ENCODE measurements at places on chromosomes 11 and 22.
A peak's percentile ranks its signal among the peaks of the same experiment; 100 is the strongest.

DNA sequence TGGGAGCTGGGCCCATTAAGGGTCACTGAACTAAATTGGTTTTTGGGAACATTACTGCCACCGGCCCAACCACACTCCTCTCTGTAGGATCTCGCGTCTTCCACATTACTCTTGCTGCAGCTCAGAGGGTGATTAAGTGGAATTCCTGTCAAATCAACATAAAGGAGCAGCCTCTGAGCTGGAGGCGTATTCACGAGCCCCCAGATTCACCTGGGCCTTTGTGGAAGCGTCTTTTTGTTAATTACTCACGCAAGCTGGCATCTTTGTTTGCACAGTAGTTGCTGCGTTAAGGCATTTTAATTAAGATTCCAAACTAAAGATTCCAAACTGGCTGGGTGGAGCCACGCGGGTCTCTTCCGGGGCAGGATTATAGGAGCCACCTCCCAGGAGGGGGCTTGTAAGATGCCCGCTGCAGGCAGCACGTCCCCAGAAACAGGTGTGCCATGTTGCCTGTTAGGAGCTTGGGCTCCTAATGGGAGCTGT is 21.5 kb upstream of the RFPL3 start:
- no peak for DNase-seq

GRCh38 chr22:31019191-31019930 is 50.3 kb downstream of the TUG1 start:
- no peak for DNase-seq

- peak; percentile 56 for DNase-seq
These were observed 69.0 kb upstream of the ZBED5 start for GRCh38 chr11:10926801-10927211.

GRCh38 chr22:40463017-40463631 is 92.7 kb downstream of the SGSM3 start:
- DNase-seq, result no peak

DNA sequence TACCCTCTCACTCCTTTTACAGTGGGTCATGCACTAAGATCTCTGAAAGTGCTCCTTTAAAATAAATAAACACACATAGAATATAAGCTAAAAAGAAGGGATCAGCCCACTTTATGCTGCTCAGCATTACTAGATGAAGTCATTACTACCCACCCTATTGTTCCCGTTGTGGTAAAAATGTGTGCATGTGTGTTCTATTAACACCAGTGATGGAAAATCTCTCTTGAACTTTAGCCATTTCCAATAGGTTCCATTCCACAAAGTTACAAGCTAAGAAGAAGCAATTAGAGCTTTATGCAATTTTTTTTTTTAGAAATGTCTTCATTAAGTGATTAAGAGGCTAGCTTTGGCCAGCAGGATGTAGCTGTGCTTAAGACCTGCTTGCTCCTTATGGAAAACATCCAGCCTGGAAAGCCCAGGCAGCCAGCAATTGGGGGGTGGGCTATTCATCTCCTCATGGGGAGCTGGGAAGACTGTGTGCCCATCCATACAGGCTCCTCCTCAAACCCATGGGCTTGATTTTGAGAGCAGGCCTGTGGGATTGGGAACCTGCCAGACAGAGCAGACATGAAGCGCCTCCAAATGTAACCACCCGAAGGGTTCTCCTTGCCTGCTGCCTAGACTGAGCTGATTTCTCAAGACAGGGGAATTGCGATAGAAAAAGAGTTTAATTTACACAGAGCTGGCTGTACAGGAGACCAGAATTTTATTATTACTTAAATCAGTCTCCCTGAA is 92.9 kb upstream of the PARVA start:
- no peak for DNase-seq

- no peak for DNase-seq
These were observed 49.3 kb upstream of the PARVG start for GRCh38 chr22:44131412-44131811.

GRCh38 chr22:39953101-39953500 is 7.1 kb upstream of the TMA7B start:
- no peak for DNase-seq

GRCh38 chr11:120929664-120930154 is 94.2 kb upstream of the TBCEL start:
- peak; percentile 59 for DNase-seq

DNA sequence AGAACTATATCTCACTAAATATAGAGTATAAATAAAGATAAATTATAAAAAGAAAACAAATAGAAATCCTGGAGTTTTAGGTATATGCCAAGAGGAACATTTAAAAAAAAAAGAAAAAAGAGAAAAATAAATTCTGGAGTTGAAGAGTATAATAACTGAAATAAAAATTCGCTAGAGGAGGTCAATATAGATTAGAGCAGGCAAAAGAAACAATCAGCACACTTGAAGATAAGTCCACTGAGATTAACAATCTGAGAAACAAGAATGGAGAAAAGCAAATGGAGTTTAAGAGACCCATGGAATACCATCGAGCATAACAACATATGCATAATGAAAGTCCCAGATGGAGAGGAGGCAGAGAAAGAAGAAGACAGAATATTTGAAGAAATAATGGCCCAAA is 14.3 kb upstream of the BEST1 start:
- no peak for DNase-seq

- DNase-seq, result no peak
These were observed 1197.3 kb downstream of the BRD1 start for GRCh38 chr22:48630433-48630754.

GRCh38 chr11:120013325-120014250 is 124.3 kb downstream of the TRIM29 start:
- peak; percentile 17 for DNase-seq

DNA sequence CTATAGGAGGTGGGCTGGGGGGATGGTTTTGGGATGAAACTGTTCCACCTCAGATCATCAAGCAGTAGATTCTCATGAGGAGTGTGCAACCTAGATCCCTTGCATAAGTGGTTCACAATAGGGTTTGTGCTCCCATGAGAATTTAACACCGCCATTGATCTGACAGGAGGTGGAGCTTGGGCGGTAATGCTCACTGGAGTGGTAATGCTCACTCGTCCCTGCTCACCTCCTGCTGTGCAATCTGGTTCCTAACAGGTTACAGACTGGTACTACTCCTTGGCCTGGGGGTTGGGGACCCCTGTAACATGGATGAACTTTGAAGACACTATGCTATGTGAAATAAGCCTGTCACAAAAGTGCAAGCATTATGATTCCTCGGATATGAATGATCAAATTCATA is 87.0 kb upstream of the CLNS1A start:
- DNase-seq, result no peak

- no peak for DNase-seq
These were observed 54.3 kb downstream of the CTNND1 start for GRCh38 chr11:57815877-57816276.

- no peak for DNase-seq
These were observed 47.3 kb downstream of the TENM4 start for GRCh38 chr11:79393362-79394043.

- DNase-seq, result no peak
These were observed 4.4 kb downstream of the APOL1 start for GRCh38 chr22:36257308-36257707.

GRCh38 chr11:105705786-105706530 is 96.1 kb downstream of the GRIA4 start:
- no peak for DNase-seq

DNA sequence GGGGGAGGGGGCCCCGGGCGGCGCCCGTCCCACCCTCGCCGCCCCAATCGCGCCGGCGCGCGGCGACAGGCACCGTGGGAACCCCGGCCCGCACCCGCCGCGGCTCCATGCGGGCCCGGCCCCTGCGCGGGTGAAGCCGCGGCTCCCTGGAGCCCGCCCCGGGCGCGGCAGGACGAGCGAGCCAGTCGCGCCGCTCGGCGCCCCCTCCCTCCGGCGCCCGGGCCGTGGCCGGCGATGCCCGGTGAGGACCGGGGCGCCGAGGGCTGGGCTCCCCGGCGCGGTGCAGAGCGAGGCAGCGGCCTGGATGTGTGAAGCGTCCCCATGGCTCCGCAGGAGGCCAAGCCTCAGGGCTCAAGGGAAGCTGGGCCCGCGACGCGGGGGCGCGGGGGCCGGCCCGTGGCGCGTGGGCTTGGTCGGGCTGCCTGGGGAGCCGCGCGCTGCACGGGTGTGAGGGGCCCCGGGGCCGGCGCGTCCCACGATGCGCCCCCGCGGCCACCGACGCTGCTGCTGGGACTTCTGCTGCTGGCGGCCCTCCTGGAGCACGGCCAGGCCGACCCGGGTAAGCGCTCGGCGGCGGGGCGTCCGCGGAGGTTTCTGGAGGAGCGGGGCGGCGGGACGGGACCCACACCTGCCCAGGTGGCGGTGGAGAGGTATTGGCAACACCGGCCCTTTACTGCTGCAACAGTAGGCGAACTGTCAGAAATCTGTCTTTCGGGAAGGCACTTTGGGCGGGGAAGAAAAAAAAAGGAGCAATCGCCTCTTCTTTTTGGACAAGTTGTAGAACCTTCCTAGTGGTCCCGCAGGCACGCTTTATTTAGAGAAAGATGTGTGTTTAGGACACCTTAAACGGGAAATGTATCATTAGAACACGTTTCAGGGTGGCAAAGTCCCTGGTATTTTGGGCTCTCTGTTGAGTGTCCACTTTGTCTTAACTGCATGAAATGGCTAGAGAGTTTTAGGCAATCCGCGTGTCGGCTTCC is 119.4 kb downstream of the HIPK3 start:
- no peak for DNase-seq

- DNase-seq, result no peak
These were observed 399.2 kb downstream of the TBC1D22A start for GRCh38 chr22:47161631-47162030.

DNA sequence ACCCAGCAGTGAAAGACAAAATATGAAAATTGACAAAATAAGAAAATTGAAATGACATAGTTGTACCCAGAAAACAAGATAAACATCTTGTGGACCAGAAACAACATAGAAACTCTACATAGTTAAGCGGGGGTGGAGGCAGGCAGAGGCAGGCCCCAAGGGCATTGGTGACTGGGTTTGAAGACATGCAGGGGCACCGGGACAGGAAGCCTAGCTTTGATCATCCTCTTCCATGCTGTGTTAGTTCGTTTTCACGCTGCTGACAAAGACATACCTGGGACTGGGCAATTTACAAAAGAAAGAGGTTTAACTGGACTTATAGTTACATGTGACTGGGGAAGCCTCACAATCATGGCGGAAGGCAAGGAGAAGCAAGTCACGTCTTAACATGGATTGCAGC is 33.5 kb upstream of the CRTAM start:
- DNase-seq, result no peak

- DNase-seq, result no peak
These were observed 19.1 kb downstream of the ARHGEF17 start for GRCh38 chr11:73326929-73327811.

GRCh38 chr11:70126494-70126893 is 48.4 kb downstream of the ANO1 start:
- DNase-seq, result no peak

DNA sequence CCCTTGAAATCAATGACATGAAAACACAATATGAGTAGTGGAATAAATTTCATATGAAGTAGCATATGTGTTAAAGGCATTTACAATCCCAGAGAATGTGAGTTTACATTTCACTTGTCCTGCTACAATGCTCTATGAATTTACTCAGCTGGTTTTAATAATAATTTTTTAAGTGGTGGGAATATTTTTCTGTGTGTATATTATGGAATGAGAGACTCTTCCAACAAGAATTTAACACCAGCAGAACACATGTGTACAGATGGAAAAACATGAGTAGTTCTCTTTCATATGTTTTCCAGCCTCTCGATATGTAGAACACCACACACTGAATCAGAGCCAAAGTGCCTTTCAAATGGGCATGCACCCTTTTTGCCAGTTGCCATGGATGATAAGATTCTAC is 170.4 kb downstream of the MAML2 start:
- no peak for DNase-seq

- no peak for DNase-seq
These were observed 18.9 kb downstream of the AP1B1 start for GRCh38 chr22:29369460-29369859.

DNA sequence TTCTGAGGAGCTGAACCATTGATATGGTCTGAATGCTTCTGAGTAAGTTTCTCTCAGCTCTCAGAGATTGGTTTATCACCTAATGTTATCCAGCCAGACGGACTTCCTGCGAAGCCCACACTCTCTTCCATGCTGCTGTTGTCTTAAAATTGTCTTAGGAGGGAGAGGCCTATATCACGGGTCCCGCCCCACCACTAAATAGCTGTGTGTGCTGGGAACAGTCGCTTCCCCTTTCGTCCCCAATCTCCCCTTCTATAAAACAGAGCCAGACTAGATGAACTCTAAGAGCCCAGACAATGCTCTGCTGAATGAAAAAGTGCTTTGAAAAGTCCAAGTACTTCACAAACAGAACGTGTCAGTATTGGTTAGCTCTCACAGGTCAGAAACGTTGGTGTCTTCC is 81.4 kb upstream of the AKIP1 start:
- DNase-seq, result no peak

DNA sequence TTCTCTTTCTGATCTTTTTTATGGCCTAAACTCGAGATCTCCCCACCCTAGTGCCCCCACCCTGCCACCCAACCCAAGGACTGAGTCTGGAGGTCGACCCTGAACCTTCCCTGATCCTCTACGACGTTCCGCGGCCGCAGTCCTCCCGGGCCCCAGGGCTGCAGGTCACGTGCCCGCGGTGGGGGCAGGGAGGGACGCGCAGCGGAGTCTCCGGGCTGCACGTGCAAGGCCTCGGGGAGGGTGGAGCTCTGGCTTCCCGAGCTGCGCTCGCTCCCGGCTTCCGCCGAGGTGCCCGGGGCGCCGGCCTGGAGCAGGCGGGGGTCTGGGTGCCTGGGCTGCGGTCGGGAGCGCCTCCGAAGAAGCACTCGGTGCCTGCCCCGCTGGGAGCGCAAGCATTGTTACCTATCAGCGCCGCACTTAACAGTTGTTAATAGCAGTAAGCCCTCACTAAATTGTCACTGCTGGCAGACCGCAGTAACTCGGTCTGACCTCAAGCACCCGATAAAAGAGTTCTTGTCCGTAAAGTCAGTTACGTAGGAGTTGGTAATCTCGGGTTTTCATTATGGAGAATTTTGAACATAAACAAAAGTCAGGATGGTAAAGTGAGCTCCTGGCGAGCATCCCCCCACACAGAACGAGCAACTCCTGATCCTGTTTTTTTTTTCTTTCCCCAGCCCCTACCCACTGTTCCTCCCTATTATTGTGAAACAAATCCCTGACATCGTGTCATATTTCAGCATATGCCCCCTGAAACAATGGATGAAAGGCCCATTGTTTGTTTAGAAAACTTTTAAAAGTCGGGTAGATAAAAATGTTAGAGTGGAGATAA is 69.7 kb upstream of the EP300 start:
- DNase-seq, result peak; percentile 48

DNA sequence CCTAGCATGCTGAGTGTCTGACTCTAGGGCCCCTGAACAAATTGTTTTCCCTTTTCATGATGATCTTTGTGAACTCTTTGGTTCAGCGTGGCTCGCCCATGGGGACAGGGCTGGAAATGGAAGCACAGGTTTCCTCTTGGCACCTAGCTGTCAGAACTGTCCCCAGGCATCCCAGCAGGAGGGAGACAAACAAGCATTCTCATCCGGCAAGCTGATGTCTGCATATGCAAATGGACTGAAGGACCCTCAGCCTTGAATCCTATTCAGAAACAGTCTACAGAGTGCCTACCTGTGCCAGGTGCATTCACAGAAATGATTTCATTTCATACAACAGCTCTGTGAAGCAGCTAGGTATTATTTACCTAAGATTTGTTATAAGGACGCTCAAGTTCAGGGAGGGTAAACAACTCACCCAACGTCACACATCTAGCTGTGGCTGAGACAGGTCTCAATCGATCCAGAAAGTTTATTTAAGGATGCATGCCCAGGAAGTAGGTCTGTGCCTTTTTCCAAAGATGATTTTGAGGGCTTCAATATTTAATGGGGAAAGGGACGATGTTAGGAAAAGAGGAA is 176.4 kb downstream of the KIRREL3 start:
- DNase-seq, result no peak
